ENCODE measurements at places on chromosomes 5 and 9. TPM values are rescaled to one million over a fixed set of nuclear protein-coding genes. Genes with fewer than 3 reads are reported as not detected.

Gene PCDHGB3
- 0.20 TPM for total RNA-seq

DNA sequence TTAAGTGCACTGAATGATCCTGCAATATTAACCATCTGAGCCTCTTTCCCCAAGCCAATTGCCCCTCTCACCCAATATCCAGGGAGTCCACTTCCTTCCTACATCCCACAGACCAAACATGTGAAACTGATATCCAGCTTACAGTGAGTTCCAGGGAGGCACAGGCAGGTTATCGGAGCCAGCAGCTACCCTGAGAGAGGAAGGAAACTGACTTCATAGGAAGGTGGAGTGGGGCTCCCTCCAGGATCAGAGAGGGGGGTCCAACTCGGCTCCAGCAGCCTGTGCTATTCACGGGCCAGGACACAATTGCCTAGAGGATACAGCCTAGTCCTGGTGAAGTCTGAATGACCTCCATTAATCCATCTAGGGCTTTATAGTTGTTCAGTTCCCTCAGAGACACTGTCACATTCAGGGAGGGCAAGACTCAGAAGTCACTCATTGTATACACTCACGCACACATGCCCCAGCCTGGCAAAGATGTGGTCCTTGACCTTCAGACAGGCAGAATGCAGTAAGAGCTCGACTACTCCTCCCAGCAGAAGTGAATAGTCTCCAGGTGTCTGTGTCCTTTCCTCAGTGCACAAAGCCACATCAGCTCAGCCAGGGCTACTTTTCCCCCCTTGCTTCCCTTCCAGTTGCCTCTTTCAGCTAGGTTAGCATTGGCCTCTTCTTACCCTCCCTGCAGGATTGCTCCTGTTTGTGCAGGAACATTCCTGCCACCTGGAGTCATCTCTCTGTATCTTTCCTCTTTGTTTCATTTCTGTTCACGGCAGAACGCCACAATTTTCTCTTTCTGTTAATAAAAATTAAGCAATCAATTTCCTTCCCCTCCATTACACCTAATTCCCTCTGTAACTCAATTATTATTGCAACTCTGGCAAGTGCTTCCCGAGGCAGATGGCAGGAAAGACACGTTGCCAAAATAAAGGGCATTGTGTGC is 501.7 kb downstream of the ARHGEF28 start:
- no peak for DNase-seq

DNA sequence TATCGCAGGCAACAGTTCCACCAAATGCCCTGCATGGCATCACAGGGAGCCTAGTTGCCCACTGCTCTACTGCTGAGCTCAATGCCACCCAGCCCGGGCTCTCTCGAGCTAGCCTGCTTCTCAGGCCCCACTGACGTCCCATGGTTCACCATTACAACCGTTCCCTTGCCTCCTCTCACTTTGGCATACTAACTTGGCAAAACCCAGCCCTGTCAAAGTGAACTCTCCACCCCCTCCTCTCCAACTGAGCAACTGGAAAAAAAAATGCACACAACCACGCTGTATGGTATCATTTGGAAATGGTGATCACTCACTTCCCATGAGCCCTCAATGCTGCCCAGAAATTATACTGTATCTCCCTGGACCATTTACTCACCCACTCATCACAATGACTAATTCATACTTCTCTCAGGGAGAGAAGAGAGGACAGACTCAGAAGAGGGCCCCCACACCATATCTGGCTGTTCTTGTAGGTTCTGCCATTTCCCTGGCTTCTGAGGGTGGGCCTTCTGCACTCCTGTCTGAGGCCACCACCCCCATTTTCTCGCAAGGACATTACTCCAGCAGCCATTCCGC is 51.4 kb upstream of the RARS1 start:
- no peak for DNase-seq

- no peak for DNase-seq
Observed at GRCh38 chr9:33263131-33264002, 1.1 kb downstream of the BAG1 start.
